ENCODE measurements at places on chromosomes 16 and 17.
A peak's percentile ranks its signal among the peaks of the same experiment; 100 is the strongest.

DNA sequence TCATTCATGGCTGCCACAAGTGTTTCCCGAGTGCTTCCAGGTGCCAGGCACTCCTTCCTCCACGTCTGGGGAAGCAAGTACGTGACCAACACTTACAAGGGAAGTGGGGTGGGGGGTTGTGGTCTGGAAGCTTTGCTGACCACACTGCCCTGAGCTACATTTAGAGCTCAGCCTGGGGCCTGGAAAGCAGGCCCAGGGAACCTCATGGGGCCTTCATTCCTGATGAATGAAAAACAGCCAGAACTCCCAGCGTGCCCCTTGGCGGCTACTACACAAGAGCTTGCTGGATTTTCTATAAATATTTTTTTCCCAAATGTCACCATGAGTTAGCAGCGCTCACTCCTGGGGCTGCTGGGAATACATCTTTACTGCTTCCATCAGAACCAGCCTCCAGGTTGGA is 73.3 kb downstream of the ABCC12 start:
- DNase-seq = no peak

- DNase-seq = no peak
Measured at GRCh38 chr16:17431012-17431411, 39.7 kb downstream of the XYLT1 start.

GRCh38 chr17:76142585-76143041 is 1.6 kb upstream of the FOXJ1 start:
- DNase-seq = peak; percentile 54

GRCh38 chr16:75244844-75245758 is 6.3 kb downstream of the BCAR1 start:
- DNase-seq = peak; percentile 85

GRCh38 chr16:51881731-51882130 is 665.2 kb downstream of the TOX3 start:
- no peak for DNase-seq

GRCh38 chr17:36939802-36940312 is 2.6 kb downstream of the LHX1 start:
- DNase-seq = no peak

DNA sequence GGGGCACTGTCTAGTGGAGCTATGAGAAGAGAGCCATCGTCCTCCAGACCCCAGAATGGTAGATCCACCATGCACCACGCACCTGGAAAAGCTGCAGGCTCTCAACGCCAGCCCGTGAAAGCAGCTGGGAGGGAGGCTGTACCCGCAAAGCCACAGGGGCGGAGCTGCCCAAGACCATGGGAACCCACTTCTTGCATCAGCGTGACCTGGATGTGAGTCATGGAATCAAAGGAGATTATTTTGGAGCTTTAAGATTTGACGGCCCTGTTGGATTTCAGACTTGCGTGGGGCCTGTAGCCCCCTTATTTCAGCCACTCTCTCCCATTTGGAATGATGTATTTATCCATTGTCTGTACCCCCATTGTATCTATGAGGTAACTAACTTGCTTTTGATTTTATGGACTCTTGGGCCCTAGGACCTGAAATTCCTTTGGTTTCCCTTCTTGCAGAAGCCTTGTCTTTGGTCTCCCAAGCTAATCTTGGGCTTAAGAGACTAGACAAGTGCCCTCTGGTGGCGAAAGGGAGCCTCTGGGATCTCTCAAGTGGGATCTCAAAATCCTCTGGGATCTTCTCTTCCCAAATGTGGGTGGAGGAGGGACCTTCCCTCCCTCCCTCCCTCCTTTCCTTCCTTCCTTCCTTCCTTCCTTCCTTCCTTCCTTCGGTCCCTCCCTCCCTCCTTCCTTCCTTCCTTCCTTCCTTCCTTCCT is 58.2 kb upstream of the HAPSTR1 start:
- no peak for DNase-seq

DNA sequence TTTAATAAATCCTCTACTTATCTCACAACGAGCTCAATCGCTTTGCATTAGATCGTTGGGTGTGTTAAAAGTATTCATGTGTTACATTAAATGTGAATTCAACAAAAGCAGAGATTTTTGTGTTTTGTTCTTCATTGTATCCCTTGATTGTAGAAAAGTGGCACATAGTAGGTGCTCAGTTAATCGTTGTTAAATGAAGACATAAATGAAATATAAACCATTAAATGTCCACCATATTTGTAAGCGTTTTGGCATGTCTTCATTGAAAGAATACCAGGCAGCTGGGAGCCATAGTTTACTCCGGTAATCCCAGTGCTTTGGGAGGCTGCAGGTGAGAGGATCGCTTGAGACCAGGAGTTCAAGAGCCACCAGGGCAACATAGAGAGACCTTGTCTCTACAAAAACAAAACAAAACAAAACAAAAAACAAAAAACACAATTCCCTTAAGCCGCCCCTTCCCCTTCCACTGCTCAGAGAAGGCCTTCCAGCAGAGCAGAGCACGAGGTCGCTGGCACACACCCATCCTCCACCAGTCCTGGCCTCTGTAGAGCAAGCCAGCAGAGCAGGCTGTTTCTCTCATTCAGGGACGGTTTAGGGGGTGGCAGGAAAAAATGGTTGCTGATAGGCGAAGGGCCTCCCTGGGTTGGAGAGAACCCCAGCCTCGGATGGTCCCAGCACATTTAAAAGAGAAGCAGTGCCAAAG is 673 bp upstream of the CHD9 start:
- peak; percentile 73 for DNase-seq

- DNase-seq = no peak
Measured at GRCh38 chr17:14918540-14918939, 346.6 kb downstream of the PMP22 start.

DNA sequence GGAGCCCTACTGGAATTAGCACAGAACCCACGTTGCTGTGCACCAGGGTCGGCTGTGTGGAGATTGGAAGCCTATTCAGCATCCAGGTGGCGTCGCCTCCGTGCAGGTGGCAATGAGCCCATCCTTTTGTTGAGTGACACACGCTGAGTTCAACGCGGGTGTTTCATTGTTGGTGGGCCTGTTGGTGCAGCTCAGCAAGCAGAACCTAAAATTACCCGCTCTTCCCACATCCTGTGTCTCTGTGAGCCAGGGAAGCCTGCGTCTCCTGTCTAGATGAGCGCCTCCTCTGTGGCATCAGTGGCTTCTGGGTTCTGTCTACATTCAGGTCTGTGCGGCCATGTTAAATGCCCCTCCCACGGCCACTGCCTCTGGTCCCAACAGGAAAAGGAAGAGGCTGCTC is 14.5 kb downstream of the CD2BP2 start:
- DNase-seq = no peak

DNA sequence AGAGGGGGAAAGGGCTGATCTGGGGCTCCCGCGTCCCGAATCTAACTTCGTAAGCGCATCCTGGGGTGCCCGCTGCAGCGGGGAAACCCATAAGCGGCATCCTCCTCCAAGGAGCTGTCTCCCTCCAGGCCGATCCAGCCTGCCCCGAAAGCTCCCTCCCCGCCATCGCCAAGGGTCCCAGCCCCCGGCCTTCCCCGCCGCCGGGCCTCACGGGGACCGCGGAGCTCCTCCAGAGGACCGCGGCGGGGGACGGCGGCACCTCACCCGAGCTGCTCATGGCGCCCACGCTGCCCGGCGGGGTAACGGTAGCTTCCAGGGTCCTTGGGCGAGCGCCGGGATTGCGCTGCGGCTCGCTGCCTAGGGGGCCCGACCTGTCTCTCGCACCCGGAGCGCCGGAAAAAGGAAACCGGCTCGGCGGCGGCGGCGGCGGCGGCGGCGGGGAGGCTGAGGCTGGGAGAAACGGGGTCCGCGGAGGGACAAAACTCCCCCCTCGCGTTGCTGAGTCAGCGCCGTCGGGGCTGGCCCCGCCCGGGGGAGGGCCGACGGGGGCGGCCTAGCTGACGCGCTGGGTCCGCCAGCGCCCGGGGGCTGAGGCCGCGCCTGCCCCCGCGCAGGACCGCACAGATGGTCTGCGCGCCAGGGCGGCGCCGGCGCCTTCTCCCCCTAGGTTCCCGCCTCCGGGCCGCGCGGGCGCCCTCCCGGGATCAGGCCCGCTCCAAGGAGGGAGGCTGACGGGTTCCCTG is at the start of gene BLMH:
TSS of gene BLMH (minus strand) at position 402 of the 743 bp plus-strand sequence. CDS start at position 277, 125 bp downstream.
- peak; percentile 88 for DNase-seq

- no peak for DNase-seq
Measured at GRCh38 chr17:67359960-67360791, 6.2 kb downstream of the PSMD12 start.

- no peak for DNase-seq
Measured at GRCh38 chr17:4362141-4362540, 4.3 kb downstream of the UBE2G1 start.

- no peak for DNase-seq
Measured at GRCh38 chr17:82691714-82692113, 6.8 kb downstream of the RAB40B start.

GRCh38 chr17:74768069-74768762 is 7.9 kb downstream of the NAT9 start:
- DNase-seq = no peak

- no peak for DNase-seq
Measured at GRCh38 chr17:1872976-1873375, 43.2 kb downstream of the RPA1 start.

DNA sequence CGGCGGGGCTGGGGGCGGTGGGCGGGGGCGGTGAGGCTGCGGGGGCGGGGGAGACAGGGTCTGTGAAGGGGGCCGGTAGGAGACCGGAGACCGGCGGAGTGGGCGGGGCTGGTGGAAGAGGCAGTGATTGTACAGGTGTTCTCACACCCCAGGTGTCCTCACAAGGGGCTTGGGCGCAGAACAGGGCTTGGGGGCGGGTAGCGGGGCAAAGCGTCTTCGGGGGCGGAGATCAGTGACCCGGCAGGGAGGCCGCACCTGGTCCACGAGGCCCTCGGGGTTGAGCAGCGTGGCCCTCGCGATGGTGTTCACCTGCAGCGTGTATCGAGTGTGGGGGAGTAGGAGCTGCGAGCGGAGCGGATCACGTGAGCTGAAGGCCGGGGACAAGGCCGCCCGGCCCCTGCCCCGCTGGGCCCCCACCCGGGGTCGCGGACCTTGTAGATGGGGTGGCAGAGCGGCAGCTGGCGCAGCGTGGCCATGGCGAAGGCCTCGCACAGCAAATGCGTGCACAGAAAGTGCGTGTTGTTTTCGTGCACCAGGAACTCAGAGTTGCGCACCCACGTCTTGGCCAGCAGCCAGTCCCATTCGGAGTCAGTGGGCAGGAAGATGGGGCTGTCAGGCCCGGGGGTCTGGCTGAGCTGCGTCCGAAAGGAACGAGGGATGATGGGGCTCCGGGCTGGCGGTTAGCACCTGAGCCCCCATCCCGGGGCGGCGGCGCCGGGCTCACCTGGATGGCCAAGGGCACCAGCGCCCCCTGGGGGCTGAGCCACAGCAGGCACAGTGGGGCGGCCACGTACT is 8.5 kb downstream of the ALOXE3 start:
- DNase-seq = peak; percentile 71

GRCh38 chr16:3503523-3503922 is 2.7 kb downstream of the CLUAP1 start:
- peak; percentile 40 for DNase-seq

DNA sequence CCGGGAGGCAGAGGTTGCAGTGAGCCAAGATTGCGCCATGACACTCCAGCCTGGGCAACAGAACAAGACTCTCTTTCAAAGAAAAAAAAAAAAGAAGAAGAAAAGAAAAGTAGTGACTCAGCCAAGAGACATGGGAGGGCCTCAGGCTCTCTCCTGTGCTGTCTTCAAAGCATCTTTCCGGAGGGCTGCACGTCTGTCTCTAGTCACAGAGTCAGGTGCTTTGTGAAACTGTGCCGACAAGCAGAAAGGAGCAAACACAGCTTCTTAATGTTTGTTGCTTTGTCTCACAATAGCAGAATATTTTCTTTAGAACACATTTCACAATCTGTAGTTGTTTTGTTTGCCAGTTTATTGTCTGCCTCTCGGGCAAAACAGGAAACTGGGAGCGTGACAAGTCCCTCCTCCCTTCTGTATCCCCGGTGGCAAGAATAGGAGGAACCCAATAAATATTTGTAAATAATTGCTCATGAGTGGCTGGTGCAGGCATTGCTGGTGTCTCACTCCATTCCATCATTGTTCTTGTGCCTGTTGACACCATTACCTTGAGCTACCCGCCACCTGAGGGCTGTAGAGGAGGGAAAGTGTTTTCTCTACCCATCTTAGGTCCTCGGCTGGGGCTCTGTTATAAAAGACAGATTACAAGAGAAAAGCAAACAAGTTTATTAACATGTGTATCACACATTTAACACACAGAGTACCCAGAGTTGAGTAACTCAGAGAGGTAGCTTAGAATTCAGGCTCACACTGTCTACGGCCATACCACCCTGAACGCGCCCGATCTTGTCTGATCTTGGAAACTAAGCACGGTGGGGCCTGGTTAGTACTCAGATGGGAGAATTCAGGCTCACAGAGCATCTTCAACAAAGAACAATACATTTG is 5.5 kb downstream of the GAST start:
- DNase-seq = no peak

DNA sequence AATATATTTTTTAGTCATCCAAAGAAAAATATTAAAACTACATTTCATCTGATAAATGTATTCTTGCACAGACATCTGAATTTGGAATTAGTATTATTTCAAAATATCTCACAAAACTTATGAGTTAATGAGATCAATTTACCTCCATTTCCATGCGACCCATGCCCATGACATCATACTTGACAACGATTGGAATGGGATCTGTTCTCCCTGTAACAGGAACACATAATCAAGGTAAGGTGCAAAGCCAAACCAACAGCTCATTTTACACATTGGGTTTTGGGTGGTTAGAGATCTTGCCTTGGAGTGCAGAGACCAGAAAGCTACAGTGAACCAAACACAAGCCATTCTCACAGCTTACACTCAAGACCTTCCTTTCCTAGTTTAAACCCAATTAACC is 46.9 kb upstream of the ITGA2B start:
- DNase-seq = no peak

DNA sequence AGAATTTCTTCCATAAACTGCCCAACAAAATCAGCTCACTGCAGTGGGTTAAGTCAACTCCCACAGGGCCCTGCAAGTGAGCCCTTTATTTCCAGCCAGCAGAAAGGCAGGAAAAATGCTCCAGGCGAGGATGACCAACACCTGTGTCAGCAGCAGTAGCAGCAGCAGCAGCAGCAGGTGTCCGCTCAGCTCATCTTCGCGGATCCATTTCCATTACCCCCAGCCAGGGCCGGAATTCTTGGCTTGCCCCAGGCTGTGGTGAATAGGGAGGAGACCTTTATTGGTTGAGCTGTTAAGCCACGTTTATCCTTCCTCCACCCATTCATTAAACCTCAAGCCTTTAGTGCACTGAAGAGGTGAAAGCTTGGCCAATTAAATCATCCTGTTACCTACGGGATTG is 46.2 kb downstream of the MARCHF10 start:
- DNase-seq = no peak

DNA sequence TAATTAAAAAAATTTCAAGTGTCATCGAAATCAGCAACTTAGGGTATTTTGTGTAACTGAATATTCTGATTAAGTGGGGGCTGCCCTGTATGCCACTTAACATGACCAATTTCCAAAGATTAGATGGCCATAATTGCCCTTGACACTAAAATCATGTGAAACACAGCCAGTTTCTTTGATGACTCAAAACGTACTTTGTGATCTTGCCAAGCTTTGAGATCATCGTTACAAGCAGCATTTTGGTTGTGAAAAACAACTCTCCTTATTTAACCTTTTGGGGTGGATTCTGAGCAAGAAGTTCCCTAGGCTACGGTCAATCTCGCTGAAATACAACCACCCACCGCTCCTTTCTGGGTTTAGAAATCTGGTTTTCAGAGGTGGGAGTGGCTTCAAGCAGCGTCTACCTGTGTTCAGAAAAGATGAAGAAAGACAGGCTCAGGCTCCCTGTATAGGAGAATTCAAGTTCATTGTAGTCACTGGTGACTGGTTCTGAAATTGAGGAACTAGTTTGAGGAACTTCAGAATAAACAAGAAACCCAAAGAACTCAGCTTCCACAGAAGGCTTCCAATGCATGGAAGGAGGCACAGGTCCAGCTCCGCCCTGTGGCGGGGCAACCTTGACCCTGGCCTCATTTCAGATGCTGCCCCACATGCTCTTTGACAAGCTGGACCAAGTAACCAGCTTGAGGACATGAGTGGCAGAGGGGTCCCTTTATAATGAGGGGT is 9.4 kb downstream of the MAP3K14 start:
- no peak for DNase-seq

All from sciatic nerve (tissue), 2 donors.